ENCODE measurements at places on chromosomes 5 and 9.

GRCh38 chr5:151024440-151025249 lies 4.3 kb downstream of the GPX3 start:
- no peak for DNase-seq

DNA sequence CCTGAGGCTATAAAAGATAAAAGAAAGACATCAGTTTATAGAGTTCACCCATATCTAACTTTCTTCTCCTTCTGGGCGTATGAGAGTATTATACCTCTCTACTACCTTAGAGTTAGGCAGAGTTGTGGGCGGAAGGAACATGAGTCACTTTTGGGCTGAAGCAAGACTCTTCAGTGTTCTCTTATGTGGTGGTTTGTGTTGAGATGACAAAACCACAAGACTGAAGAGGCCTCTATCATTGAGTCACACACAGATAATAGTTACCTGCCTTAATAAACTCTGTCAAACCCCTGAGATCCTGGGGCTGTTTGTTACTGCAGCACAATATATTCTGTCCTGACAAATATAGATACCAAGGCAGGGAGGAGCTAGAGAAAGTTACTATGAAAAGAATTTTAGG lies 184.2 kb downstream of the EFNA5 start:
- peak; percentile 59 for DNase-seq

DNA sequence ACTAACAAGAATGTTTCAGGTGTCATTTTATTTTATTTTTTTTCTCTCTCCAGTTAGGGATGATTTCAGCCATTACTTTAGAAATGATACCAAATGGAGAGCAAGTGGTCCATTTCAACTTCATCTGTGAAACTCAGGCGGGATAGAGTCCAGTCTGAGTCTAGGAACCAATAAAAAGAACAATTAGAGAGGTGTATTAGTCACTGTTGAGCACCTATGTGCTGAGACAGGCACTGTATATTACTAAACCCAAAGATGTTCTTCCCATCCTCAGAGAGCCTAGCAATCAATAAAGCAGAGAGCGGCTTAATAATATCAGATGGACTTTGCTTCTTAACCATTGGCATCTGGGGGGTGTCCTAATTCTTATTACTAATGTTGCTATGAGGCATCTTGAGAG lies 410.3 kb upstream of the SLC24A2 start:
- no peak for DNase-seq

DNA sequence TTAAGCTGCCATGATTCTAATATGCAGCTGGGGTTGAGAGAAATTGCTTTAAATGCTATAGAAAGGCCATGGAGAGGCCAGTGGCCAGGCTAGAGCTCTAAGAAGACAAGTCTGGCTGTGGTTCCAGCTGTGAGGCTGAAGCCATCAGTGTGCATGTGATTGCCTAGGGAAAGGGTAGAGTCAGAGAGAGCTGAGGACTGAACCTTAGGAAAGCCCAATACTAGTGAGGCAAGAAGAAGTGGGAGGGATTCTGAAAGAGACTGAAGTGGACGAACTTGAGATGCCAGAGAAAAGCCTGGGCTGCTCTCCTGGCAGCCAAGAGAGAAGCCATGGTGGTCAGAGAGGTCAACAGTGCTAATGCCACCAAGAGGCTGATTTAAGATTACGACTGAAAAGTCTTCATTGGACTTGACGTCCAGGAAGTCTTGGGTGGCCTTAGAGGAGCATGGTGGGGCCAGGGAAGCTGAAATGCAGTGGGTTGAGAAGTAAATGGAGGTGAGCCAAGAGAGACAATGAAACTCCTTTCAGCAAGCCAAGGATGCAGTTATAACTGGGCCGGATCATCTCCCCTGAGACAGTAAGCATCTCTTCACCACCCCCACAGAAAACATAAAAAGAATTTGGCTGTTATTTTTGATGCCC lies 133.2 kb downstream of the TMEM174 start:
- DNase-seq: no peak

DNA sequence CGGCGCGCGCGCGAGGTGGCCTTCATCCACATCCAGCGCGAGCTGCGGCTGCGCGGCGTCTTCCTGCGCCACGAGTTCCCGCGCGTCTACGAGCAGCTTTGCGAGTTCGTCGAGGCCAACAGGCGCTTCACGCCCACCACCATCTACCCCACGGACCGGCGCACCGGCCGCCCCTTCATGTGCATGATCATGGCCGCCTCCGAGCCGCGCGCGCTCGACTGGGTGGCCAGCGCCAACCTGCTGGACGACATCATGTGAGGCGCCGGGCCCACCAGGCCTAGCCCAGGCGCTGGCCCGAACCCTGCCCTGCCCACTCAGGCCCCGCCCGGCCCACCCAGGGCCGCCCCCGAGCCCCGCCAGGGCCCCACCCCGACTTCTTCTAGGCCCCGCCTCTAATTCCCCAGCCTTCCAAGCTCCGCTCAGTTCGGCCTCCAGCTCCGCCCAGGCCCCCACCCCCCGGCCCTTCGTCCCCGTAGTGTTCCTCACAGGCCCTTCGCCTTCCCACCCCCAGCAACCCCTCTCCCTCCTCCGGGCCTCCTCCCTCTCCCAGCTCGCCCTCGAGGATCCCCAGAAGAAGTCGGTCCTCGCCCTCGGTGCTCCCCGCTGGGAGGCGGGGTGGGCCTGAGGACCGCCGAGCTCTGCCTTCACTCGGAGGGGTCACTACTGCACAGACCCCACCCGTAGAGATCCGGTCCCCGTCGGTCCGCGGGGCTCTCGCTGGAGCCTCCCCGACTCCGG lies 2.0 kb upstream of the PHPT1 start:
- peak; percentile 39 for DNase-seq

GRCh38 chr5:14183187-14183939 lies 40.2 kb downstream of the TRIO start:
- no peak for DNase-seq

GRCh38 chr5:149147676-149148075 lies 6.4 kb downstream of the ABLIM3 start:
- DNase-seq: peak; percentile 18

DNA sequence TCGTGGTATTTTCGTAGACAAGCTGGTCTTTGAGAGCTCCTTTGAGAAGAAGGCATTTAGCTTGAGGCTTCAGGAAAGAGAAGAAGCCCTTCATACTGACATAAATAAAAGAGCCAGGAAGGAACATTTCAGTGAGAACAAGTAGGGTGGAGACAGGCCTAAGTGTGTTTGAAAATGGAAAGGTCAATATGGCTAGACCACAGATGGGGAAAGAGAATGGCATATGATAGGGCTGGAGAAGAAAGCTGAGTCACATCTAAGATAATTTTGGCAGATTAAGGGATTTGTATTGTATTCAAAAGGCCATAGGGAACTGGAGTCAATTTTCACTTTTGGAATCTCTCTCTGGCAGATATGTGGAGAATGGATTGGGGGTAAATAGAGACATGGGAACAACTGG lies 374.9 kb downstream of the TMEM38B start:
- no peak for DNase-seq

DNA sequence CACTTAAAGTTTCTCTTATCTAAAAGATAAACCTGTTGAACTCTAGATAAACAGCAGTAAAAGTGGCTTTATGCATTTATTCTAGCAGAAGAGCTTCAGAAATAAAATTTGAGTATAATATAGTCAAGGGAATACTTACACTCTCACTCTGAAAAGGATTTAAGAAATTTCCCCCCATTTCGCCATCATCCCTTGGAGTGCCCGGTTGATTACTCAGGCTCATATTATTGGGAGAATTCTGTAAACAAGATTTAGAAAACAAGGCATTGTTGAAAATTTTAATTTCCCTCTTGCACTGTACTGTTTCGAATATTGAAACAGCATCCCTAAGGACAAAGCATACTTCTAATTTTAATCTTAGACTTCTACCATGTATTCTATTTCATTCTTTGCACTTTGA lies 34.5 kb upstream of the ACOT12 start:
- DNase-seq: peak; percentile 33

DNA sequence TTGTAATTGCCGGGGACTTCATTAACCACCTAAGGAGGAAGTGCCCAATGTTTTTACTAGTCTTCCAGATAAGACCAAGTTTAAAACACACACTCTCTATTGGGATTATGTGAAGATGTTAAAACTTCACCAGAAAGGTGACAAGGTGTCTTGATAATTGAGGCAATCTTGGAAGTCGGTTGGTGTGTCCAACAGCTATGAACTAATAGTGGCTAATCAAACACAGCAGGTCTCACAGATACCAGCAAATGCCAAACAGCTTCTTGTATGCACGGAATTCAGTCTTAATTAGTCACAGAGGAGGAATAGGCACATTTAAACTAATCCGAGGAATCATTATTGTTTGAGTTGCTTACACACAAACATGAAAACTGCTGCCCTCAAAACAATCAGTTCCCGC lies 214.5 kb downstream of the SEC61B start:
- no peak for DNase-seq

GRCh38 chr9:318646-319045 lies 104.0 kb downstream of the DOCK8 start:
- no peak for DNase-seq

DNA sequence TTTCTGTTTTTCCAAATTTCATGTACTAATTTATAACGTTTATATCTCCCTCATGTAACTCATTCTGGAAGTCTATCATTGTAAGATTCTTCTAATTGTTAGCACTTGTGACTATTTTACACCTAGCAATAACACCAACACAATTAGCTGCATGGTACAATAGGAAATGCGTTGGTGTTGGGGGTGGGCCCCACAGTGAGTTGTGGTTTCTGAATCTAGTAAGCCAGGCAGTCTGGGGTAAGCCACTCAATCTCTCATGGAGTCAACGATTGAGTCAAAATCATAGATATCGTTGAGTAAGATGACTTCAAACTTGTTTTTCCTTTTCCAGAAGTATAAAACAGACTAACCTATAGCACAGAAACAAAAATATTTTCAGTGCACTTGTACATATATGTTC lies 30.0 kb downstream of the IRX1 start:
- DNase-seq: no peak

GRCh38 chr5:1204693-1205242 lies 3.4 kb downstream of the SLC6A19 start:
- DNase-seq: peak; percentile 38

DNA sequence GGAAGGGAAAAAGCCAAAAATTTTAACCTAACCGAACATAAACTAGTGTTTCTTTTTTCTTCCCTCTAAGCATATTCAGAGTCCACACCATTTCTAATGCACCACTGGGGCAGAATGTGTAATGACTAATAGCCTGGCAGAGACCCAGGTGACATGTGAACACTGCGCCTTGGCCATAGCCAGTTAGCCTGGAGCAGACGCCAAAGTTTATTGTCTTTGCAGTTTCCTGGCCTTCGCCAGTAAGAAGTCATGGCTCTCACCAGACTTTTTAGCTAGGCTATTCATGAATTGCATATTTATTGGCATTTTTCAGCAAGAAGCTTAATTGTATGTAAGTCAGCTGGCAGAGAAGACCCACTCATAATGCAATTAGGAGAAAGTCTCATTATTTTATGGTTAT lies 182.8 kb upstream of the SLC27A6 start:
- peak; percentile 85 for DNase-seq

DNA sequence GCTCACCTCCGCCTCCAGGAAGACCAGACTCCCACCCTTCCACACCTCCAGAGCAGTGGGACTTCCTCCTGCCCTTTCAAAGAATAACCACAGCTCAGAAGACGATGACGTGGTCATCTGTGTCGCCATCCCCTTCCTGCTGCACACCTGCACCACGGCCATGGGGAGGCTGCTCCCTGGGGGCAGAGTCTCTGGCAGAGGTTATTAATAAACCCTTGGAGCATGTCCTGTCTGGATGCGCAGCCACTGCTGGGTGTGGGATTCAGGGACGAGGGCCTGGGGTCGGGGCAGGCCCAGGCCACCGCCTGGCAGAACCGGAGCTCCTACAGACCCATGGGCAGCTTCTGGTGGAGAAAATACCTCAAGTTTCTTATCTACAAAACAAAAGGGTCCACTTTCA lies 5.0 kb downstream of the PAEP start:
- no peak for DNase-seq

- DNase-seq: no peak
These were observed 695.0 kb upstream of the DMAC1 start for GRCh38 chr9:8494571-8494970.

DNA sequence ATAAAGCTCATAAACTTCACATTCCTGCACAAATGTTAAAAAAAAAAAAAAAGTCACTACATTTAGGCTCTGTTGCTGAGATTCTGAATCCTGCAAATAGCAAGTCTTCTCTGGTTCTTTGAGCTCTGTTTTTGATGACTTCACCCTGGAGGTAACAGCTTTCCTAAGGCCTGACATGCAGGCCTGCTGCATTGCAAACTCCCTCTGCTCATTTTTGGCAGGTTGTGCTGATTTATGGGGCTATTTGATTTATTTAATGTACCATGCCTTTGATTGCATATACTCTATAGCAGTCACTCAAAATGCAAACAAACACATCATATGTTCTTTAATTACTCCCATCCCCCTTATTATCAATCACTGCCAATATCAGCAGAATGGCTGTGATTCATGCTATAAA lies 416.1 kb upstream of the IZUMO3 start:
- DNase-seq: no peak

GRCh38 chr5:316210-317085 lies 5.1 kb upstream of the AHRR start:
- no peak for DNase-seq

DNA sequence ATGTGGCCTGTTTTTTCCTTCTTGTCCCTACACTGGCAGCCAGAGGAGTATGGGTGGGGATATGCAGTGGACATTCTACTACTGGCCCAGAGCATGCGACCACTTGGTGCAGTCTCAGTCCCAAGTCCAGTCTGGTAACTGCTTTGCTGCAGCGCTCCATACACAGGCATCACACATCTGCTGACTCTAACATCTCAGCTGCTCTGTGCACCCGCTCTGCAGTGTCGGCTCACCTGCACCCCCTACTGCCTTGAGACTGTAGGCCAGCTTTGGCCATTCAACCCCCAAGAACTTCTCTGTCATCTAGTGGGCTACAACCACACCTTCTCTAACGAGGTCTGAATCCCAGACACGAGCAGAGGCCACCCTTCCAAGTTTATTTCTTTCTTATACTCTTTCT lies 46.4 kb upstream of the SLCO6A1 start:
- no peak for DNase-seq

DNA sequence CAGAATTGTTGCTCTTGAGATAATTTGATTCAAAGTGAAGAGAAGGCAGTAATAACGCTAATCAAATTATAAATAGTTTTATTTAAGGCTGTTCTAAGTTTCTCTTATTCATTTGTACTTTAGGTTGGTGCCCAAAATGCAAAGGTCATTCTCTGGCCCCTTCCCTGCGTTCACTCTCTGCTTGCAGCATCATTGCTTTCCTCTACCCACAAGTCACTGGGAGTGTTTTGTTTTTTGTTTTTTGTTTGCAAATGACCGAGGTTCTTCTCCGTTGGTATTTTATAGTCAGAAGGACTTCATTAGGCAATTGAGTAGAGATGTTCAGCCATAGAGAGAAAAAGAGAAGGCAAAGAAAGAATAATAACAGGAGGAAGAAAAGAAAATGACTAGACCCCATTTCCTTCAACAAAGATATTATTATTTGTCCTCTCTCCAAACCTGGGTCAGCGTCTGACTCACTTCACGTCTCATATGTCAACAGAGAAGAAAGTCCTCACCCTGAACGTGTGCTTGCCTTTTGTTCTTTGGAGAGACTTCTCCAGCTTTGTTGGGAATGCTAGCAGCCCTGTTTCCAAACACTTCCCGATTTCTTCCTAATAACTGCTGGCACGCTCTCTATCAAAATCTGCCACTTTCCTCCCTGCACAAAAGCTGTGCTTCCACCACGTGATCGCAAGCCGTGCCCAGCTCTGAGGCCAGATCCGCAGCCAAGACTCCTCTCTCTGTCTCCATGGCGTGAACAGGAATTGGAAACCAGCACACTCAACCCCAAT lies 119.8 kb downstream of the EBF1 start:
- DNase-seq: peak; percentile 29
